Occipital lobe (tissue), 3 donors: ENCODE measurements at places on chromosomes 7 and 10.

- DNase-seq: no peak
Measured at GRCh38 chr10:36096576-36096975, 454.5 kb upstream of the FZD8 start.

DNA sequence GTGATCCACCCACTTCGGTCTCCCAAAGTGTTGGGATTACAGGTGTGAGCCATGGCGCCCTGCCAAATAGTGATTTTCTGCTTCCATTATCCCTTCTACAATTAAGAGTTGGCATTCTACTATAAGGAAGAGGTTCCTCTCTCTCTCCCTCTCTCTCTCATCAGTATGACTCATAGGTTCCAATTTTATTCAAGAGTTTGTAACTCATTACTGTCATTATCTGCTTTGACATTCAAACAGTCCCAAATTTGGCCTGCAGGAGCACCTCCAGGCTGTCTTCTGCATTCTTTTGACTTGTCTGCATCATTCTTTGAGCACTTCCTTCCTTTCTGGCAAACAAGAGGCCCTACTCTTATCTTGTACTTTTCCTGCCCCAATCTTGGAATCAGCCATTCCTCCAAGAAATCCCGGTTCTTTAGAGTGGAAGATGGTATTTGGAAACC, 33.2 kb upstream of the CALU start:
- no peak for DNase-seq

DNA sequence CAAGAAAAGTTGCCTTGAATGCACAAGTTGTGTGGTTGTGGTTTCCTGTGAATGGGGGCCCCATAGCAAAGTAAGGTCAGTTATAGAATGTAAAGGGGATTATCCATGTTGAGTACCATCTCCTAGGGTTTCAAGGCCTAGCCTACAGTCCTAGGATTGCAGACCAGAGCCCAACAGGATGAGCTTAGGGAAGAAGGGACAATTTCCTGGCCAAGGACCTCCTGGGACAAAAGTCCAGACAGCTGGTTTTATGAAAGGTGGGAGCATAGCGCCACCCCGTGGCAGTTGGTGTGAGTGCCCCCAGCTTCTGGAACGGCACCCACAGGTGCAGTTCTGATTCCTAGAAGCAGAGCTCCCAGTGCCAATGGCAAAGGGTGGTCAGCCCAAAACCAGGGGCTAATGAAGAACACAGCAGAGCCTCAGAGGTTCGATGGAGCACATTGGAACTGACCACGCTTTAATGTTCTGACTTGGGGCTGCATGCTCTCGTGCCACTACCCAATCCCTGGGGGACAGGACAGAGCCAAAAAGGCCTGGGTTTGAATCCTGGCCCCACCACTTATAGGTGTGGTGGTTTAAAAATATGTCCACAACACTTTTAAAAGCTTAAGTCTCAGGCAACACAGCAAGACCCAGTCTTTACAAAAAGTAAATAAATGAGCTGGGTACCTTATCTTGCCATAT, 25.8 kb upstream of the TMEM120A start:
- peak; percentile 8 for DNase-seq

DNA sequence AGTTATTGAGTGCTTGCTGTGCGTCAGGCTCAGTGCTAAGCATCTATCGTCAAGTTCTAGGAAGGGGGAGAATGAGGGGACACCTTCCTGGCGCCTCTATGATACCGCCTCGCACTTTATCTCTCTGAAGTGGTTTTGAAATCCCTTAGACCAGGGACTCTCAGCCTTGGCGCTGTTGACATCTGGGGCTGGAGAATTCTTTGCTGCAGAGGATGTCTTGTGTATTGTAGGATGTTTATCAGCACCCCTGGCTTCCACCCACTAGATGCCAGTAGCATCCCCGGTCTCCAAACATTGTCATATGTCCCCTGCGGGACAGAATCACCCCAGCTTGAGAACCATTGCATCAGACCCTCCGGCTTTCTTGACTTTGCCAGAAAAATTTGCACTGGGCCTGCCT, 285.5 kb downstream of the CCDC3 start:
- DNase-seq: no peak

GRCh38 chr10:36092116-36092515, 450.0 kb upstream of the FZD8 start:
- no peak for DNase-seq
